ENCODE measurements at places on chromosomes 11 and 22.

- no peak for DNase-seq
Measured at GRCh38 chr11:62256281-62256680, 13.7 kb upstream of the SCGB2A2 start.

- no peak for DNase-seq
Measured at GRCh38 chr11:65417702-65418430, 4.7 kb upstream of the NEAT1 start.

DNA sequence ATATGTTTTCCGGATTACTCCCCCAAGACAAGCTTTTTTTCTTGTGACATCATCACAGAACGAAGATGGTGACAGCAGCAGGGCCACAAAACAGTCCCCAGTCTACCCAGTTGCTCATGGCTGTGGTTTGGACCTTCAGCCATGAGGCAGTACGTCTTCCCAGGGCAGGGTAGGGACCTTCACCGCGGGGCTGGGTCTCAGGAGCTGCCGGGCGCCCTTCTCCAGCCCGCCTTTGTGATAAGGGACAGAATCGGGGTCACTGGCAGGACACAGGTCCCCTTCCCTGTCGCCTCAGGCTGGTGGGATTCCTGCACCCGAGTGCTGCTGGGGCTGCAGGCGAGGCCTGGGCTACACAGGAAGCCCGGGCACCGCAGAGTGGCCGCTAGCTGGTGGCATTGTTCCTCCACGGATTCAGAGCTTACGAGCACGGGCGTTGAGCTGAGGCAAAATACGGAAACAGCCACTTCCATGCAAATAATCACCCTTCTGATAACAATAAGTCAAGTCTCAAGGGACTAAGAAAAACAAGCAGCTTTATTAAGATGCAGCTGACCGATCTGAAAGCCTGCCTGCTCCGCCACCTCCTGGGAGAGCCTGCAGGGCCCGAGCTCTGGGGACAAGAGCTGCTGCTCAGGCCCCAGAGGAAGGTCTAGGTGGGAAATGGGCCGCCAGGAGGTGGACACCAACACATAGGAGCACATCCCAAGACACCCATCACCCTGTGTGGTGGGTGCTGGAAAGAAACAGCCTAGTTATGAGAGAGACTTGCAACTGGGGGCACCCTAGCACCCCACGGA is 12.3 kb downstream of the TBX1 start:
- DNase-seq: no peak

- no peak for DNase-seq
Measured at GRCh38 chr11:77316733-77317342, 15.4 kb upstream of the GDPD4 start.

DNA sequence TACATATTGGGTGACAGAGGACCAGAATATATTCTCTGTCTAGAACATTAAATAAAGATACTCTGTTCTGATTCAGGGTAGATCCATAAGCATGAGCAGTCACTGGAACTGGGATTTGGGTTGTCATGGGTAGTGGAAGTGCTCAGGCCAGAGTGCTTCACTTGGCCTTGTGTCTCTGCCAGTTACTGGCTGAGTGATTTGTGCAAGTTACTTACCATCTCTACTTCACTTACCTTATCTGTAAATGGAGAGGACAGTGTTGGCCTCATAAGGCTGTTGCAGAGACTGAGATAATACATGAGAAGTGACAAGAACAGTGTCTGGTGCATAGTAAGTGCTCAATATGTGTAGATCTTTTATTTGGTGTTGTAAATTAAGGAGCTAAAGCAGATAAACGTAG is 17.6 kb downstream of the ATXN10 start:
- DNase-seq: no peak

- DNase-seq: no peak
Measured at GRCh38 chr11:12962306-12962705, 46.8 kb upstream of the RASSF10 start.

- no peak for DNase-seq
Measured at GRCh38 chr11:71556018-71556417, 7.8 kb downstream of the KRTAP5-9 start.

GRCh38 chr22:50612528-50613221 is 12.1 kb downstream of the MAPK8IP2 start:
- no peak for DNase-seq

- no peak for DNase-seq
Measured at GRCh38 chr11:12975195-12975594, 33.9 kb upstream of the RASSF10 start.

GRCh38 chr22:26642465-26643417 is 14.6 kb upstream of the MIAT start:
- DNase-seq: no peak

GRCh38 chr11:128717516-128717915 is 23.6 kb downstream of the FLI1 start:
- DNase-seq: no peak

- DNase-seq: no peak
Measured at GRCh38 chr11:75570559-75571139, 8.6 kb downstream of the SERPINH1 start.

DNA sequence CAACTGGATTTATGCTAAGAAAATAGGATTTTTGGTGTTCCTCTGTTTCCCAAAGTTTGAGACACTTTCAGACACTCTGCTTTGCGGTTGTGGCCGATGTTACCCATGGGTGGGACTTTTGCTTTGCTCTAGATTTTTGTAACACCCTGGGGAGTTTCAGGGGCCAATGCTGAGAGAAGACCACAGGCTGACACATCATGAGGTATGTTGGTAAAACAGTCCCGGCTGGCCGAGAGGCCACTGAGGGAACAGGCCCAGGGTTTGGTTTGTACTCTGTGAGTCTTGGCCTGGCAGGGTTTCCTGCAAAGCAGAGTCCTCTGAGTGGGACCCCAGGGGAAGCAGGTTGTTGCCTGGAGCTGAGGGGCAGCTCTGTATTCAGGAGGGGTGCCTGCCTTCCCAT is 78.5 kb upstream of the PITPNB start:
- no peak for DNase-seq

GRCh38 chr11:128575961-128576350 is 11.4 kb downstream of the ETS1 start:
- no peak for DNase-seq

DNA sequence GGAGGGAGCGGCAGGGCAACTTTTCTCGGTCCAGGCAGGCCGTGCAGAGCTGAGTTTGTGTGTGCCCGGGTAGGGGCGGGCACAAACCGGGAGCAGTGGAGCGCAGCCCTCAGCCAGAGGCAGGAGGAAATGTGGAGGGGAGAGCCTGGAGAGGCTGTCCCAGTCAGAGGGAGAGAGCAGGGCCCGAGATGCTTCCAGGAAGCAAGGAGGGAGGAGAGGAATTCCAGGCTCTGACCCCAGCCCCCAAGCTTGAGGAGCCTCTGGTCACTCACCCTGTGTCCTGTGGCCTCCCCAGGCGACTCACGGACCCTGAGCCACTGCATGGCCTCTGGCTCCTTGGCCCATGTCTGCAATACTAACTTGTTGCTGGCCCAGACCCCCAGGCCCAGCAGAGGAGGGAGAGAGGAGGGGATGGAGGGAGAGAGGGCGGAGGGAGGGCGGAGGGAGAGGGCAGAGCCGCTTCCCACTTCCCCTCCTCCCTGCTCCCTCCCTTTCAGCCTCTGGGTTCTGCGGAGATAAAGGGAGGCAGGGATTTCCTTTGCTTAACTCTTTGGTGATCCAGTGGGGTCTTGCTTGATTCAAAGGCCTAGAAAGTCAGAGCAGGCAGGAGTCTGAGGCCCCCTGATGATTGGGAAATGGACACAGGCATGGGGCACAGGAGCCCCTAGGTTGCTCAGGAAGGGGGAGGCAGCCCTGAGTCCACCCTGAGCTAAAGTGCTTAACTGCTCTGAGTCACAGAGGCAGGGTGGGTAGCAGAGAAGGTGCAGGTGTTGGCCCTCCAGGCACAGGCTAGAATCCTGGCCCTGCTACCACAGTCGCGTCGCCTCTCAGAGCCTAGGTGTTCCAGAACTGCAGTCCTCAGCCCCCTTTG is at the start of gene C1QTNF6:
TSS of gene C1QTNF6 (minus strand) at position 357 of the 871 bp plus-strand sequence. CDS start at position 323, 34 bp downstream.
- no peak for DNase-seq

- no peak for DNase-seq
Measured at GRCh38 chr22:42842658-42843370, 14.3 kb downstream of the ARFGAP3 start.

DNA sequence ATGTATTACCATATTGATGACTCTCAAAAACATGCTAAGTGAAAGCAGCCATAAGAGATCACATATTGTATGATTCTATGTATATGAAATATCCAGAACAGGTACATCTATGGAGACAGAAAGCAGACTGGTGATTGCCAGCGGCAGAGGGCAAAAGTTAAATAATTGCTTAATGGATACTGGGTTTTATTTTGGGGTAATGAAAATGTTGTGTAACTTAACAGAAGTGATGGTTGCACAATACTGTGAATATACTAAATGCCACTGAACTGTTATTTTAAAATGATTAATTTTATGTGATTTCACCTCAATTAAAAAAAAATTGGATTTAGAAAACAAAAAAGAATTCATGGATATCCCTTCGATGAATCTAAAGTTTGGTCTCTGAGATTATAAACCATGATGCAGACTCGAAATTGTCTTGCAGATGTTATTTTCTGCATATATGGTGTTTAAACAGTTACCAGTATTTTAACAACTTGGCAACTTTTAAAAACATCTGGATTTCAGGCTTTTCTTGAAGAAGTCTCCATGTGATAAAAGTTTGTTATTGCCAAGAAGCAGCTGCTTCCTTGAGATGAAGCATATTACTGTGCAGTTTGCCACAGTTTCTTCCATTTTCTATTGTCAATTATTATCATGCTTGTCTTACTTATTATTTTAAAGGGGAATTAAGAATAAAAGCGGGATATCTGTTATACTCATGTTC is 38.1 kb downstream of the LARGE2 start:
- DNase-seq: no peak

DNA sequence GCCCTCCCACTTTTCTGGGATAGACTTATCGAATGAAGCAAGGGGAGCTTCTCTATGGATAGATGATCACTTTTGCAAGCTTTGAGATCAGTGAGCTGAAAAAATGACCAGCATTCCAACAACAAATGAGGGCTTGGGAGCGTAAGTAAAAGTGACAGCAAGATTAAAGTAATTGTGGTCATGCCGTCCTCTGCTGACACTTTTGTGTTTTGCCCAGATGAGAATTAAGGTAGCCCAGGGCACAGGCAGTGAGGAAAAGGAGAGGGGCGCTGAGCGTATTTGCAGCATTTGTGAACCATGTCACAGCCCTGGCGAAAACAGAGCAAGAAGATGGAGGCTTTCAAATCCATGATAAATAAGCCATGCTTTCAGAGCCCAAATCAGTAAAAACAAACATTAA is 24.6 kb upstream of the TMA7B start:
- DNase-seq: no peak

DNA sequence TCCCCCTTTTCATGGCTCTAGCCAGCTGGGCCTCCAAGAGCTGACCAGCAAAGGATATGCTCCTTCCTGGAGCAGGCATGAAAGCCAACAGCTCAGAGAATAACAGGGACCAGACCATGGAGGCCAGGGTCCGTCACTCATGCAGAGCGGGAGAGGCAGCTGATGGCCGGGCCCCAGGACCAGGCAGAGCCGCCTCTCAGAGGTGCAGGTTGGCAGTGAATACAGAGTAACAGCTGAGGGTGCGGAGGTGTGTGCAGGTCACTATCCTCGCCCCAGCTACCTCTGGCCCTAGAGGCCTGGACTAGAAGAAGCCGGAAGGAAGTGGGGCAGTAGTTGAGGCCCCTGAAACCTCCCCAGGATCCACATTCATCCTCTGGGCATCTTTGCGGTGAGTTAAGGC is 1377.3 kb downstream of the TBC1D22A start:
- no peak for DNase-seq

DNA sequence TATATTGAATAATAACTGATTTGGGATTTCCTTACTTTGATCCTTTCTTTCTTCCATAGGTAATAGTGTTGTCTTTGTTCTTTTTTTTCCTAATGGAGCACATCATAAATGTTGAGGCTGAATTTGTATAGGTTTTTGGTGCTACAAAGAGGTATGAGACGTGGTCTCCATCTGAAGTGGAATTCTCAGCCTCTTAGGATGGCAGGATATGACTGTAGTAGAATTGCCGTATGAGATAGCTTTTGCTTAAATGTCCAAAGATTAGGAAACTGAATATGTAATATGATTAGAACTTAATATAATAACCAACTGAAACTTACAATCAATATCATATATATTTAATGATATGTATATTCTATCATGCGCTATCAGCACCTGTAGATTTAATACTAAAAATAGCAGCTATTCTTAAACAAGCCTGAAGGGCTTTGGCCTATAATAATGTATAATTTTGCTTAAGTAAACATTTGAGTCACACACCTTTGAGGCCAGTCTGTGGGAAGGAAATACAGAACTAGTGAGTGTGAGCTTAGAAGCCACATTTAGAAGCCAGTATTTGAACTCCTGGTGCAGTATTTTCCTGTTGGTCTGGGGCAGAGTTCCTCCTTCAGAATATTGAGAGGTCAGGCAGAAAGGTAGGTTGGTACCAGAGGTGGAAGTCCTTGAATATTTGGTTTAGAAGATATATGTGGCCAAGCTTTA is 62.6 kb downstream of the SWAP70 start:
- DNase-seq: no peak

- DNase-seq: no peak
Measured at GRCh38 chr11:112903340-112903739, 57.9 kb upstream of the NCAM1 start.

- DNase-seq: no peak
Measured at GRCh38 chr11:13713982-13714381, 45.5 kb downstream of the FAR1 start.

GRCh38 chr11:15970506-15971214 is 385.7 kb downstream of the SOX6 start:
- no peak for DNase-seq

DNA sequence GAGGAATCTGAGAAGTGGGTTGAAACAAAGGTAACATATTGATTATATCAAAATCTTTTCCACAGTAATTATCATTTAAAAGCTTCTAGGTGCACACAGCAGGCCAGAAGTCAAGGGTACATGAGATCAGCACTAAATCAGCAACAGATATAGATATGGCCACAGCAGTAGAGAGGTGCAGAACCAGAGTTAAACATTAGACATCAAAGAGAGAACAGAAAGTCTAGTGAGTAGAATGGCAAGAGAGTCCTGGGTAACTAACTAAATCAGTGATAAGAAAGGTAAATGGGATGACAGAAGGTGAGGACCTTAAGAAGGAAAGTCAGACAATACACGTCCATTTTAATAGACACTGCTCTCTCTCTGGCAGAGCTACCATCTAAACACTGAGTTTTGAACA is 119.5 kb upstream of the GRIA4 start:
- DNase-seq: no peak

- no peak for DNase-seq
Measured at GRCh38 chr11:80727315-80727714, 1286.5 kb upstream of the TENM4 start.

- DNase-seq: no peak
Measured at GRCh38 chr11:14858404-14858803, 33.6 kb downstream of the CYP2R1 start.

GRCh38 chr22:16601437-16602223 is 9.0 kb upstream of the CCT8L2 start:
- DNase-seq: no peak

DNA sequence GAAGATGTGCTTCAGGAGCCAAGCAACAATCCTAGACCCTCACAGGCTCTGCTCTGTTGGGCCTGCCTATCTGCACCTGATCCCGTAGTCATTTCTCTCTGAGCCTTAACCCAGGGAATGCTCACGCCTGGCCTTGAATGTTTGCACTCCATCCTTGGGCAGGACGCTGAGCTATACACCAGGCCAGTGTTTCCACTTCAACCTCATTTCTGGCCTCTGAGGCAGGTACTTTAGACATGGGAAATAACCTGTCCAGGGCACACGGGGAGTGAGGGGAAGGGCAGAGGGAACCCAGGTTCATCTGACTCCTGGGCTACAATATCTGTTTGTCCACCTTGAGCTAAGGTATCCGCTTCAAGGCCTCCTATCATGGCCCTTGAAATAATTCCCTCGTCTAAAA is 9.9 kb downstream of the RSPH14 start:
- DNase-seq: no peak

Measured in cortex of kidney (tissue), 1 donor.